ENCODE measurements at places on chromosomes 6 and 20. TPM values are rescaled to one million over a fixed set of nuclear protein-coding genes. Genes with fewer than 3 reads are reported as not detected.

ULBP2 gene
- 0.41 TPM for polyA plus RNA-seq

ID4 gene
- 121 TPM for polyA plus RNA-seq

CFAP61 gene
- polyA plus RNA-seq, result 4.4 TPM

CCDC170 gene
- 3.9 TPM for polyA plus RNA-seq

WTAP gene
- polyA plus RNA-seq, result 121 TPM

UBD gene
- 0.73 TPM for polyA plus RNA-seq

GCLC gene
- 18.7 TPM for polyA plus RNA-seq

LPA gene
- 0.11 TPM for polyA plus RNA-seq

ACOT13 gene
- 35.4 TPM for polyA plus RNA-seq

DNA sequence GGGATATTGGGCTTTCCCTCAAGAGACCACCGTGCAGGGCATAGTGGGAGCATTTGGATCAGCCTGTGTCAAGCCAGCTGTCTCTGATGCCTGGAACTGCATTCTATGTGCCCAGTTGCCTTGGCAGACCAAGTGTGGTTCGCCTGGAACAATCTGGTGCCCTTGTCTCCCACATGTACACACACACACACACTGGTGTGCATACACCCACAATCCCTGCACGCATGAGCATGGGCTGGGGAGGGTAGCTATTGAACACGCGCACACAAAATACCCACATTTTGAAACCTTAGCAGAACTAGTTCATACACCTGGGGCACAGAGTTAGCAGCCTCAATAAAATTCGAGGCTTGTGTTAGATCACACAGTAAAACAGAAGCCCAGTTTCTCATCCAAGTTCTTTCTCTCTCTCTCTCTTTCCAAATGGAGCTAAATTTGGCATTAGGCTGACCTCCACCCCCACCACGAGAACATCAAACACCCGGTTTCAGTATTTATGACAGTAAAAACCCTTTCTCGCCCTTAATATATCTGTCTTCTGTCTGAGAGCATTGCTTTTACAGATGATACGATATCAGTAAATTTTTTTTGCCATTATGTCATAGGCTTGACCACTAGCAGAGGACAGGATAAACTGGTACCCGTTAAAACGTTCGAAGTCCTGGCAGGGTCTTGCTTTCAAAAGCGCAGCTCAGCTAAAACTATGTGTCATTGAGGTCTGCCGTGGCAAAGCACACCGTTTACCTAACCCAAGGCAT is 18.2 kb upstream of the NFATC2 start:
- DNase-seq, result no peak

DNA sequence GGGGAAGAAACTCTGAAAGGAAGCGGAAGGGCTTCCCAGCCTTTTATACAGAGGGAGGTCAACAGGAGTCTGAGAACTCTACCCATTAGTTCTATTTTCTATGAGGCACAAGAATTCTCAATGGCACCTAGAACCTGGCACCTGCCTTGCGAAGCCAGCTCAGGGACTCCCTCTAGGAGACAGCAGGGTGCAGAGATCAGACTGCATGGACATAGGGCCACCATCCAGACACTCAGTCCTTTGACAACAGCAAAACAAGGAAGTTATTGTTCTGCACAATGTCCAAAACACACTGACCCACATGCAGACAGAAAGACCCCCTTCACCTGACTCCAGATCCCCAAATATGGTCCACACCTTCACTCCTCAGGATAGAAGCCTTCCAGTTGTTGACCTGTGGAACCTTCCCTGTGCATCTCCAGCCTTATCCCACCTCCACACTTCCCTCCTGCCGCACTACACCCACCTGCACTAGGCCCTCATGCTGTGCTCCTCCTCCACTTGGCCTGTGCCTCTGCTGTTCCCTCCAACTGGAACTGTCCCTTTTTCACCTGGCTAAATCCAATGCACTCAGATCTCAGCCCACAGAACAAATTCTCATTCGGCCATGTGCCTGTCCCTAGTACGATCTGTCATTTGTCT is 27.8 kb downstream of the ACSS1 start:
- DNase-seq, result no peak

GRCh38 chr6:53750052-53750650 is 44.7 kb upstream of the LRRC1 start:
- no peak for DNase-seq

GRCh38 chr6:21999012-21999528 is 297.8 kb downstream of the PRL start:
- no peak for DNase-seq

DNA sequence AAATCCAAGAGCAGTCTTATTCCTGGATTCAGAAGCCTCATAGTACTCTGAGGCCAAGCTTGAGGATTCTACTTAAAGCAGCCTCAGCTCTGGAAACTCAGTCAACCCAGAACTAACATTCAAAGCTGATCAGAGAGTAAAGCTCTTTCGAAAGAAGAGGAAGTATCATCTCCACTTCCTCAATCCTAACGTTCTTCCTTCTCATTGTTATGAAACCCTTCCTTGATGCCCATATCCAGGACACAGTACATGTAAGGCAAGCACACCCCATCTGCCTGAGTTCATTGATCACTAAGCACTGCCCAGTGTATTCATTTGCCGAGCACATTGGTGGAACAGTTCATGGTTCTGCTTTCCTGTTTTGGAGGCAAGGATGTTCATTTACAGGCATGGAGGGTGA is at the start of gene IPCEF1:
IPCEF1 (minus strand) TSS at position 114 of the 400 bp plus-strand sequence. CDS start 90,856 bp downstream, outside the sequence.
- DNase-seq, result no peak

DNA sequence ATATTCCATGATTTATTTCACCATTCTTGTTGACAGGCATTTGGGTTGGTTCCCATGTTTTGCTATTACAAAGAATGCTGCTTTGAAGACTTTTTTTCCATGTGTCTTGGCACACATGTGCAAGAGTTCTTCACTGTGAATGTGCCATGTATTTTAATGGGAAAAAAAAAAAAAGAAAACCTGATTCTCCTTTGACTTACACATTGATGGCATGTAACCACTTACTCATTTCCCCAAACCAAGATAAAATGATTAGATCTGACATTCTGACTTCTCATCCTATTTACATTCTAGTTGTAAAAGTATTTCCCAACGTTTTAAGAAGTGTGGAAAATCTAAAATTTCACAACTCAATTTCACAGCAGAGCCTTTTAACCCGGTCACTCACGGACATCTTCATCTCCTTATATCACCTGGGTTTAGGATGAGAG is 4.4 kb downstream of the CAP2 start:
- no peak for DNase-seq

DNA sequence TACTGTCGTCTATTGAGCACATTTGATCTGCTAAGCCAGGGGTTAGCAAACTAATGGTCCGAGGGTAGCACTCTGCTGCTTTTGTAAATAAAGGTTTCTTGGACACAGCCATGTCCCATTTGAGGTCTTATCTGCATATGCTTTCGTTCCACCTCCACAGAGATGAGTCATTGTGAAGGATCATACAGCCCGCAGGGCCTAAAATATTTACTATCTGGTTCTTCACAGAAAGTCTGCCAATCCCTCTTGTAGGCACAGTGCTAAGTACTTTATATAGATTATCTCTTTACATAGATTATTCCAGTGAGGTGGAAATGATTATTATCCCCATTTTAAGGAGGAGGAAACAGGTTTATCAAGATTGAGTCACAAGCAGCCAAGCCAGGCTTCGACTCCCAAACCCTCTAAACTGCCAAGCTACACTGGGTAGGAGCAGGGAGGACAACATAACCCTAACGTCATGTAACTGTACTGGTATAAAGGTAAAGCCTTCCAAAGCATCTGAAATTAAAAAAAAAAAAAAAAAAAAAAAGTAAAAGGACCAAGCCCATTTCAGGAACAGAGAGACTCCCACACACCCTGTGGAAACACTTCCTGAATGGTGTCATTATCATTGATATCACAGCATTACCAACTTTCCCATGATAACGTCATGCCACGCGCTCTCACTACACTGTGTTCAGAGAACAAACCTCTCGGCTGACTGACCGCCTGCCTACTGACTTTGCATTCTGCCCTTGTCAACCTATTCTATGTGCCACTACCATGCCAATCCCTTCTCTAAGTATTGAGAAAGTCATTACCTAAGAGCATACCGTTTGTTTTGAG is 101.0 kb downstream of the KIF16B start:
- DNase-seq, result no peak

GRCh38 chr20:52230409-52230808 is 38.8 kb upstream of the ZFP64 start:
- no peak for DNase-seq

DNA sequence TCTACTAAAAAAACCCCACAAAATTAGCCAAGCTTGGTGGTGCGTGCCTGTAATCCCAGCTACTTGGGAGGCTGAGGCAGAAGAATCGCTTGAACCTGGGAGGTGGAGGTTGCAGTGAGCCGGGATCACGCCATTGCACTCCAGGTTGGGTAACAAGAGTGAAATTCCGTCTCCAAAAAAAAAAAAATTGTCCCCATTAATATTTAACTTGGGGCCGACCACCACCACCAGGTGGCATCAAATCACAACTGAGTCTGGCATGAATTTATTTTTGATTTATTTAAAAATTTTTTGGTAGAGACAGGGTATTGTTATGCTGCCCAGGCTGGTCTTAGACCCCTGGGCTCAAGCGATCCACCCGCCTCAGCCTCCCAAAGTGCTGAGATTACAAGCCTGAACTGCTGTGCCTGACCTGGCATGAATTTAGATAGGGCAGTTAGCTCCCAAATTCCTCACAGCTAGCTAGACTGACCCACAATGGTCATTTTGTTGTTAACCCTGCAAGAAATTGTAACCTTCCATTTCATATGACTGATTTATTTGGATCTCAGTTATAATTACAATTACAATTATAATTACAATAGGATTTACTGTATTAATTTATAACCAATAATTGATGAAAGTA is 17.1 kb upstream of the BEND3 start:
- no peak for DNase-seq

- DNase-seq, result no peak
These were observed 21.0 kb upstream of the IFNGR1 start for GRCh38 chr6:137240168-137240567.

DNA sequence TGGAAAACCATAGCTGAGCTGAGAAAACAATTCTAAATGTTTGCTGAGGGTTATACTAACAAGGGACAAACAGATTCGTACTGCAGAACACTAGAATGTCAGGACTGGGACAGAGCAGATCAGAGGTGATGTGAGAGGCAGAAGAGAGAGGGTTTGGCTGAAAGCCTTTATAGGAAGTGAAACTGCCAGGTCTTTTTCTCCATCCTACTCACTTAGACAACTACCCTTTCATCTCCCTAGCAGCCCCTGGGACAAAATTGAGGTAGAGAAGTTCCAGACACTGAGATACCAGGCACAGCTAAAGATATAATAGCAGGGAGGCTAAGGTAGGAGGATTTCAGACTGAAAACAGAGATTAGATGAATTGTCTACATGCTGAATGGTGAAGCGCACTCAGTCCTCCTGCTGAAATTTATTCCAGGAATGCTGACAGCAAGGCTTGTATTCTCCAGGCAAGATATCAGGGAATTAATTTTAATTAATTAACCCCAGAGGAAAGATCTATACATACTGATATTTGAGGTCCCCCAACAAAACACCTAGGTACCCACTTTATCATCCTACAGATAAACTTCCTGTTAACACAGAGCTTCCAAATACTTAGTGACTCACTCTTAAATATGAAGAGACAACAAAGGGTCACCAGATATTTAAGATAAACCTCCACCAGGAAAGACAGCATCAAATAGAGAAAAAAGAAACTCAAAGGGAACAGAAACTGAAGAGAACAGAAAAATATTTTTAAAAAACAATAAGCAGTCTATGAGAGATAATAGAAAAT is 12.6 kb upstream of the EIF2S2 start:
- DNase-seq, result no peak

- no peak for DNase-seq
These were observed 14.1 kb downstream of the SGK2 start for GRCh38 chr20:43572891-43573290.

DNA sequence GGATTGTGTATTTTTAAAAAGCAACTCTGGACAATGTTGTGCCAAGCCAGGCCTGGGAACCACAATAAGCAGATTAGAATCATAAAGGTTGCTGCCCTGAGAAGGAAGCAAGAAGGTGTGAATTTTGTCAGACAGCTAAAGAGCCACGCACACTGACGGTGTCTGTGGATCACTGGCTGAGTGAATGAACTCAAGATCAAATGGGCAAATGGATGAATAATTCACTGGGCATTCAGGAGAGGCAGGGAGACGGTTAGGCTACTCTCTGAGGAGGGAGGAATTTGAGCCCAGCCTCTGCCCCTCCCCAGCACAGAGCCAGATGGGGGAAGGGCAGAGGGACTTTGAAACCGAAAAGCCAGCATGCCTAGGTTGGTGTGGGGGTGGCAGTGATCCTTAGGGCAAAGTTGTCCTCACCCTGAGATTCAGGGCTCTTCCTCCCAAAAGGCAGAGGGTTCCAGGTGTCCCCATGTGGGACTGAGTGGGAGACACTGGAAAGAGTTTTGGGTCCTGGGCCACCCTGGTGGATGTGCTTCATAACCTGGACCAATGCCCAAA is 19.5 kb upstream of the SLC22A7 start:
- no peak for DNase-seq

GRCh38 chr6:111802720-111803330 is 70.4 kb downstream of the FYN start:
- DNase-seq, result no peak

- DNase-seq, result no peak
These were observed 629.1 kb upstream of the IMPG1 start for GRCh38 chr6:76701610-76702009.

DNA sequence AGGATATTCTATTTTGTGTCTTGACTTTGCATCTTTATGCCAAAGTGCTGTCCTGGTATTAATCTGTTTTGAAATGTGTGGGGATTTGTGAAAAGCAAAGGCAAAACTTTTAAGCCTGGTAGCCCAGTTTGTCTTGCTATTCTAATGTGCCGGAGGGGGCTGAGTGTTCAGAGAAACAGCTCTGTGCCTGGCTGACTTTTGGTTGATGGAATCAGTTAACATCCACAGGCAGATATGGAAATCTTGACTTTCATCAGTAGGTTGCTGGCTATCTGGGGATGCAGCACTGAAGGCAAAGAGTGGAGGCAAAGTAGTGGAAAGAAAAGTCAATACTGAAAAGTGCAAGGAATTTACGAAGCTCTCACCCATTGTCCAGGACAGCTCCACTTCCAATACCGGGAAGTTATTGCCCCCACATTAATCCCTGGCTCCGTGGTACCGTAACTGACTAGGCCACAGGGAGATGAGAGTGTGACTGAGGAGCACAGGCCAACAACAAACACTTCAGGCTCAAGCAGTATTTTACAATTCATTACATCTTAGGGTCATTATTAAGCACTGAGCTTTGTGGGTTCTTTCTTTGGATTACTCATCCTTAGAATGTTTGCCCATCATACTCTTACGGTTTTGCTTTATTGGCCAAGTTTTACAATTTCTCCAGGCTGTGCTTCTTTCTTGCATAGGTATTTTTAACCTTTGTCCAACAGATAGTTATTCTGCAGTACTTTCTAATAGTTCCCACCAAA is 164.6 kb downstream of the MTFR2 start:
- no peak for DNase-seq

GRCh38 chr20:55569084-55569483 is 436.2 kb downstream of the CBLN4 start:
- peak; percentile 20 for DNase-seq

DNA sequence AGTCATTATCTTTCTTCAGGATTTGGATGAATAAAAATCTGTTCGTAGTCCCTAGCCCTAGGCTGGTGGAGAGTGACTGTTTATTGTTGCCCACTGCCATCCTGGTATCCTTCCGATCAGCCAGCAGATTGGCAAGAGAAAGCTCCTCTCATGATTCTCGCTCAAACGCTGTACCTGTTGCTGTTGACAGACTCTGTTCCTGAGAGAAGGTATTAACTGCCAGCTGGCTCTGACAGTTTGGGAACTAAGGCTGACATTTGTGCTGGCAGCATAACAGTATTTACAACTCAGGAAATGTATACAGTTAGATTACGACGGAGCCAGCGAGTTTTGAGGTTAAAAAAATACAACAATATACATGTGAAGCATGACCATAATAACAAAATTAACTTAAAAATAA is 674.5 kb downstream of the PRKN start:
- no peak for DNase-seq

Data from left renal cortex interstitium (tissue), 4 donors.